NCI-H2029 (cell line): ENCODE measurements at places on chromosomes 5 and 9.

DNA sequence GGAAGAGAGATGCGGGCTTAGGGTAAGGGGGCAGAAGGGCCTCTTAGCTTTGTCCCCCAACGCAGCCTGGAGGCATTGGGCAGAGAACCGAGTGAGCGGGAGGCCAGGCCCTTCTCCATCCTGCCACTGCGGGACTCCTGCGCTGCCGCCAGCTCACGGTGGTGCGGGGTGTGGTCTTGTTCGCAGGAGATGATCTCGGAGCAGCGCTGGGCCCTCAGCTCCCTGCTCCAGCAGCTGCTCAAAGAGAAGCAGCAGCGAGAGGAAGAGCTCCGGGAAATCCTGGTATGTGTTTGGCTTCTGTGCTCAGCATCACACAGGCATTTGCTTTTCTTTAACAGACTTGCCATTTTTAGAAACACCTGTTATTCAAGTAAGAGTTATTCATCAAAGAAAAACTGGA is 41.3 kb downstream of the LRSAM1 start:
- DNase-seq: no peak

- DNase-seq: no peak
These were observed 2.7 kb upstream of the CNOT6 start for GRCh38 chr5:180491496-180491895.

DNA sequence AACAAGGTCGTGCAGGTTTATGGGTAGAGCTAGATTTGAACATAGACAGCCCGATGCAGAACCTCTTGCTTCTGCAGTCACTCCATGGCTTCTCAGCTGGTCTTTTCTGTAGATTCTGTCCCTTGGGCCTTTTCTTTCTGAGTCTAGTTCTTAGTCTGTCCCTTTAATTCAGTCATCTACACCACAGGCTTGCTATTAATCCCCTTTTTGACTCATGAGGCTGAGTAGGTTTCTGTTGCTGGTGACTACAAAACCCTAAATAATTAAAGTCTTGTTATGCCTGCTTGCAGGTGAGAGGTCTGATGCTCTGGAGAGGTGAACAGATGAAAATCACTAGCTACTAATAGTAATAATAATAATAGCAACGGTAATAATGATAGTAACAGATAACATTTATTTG is 19.3 kb upstream of the STRBP start:
- DNase-seq: no peak

DNA sequence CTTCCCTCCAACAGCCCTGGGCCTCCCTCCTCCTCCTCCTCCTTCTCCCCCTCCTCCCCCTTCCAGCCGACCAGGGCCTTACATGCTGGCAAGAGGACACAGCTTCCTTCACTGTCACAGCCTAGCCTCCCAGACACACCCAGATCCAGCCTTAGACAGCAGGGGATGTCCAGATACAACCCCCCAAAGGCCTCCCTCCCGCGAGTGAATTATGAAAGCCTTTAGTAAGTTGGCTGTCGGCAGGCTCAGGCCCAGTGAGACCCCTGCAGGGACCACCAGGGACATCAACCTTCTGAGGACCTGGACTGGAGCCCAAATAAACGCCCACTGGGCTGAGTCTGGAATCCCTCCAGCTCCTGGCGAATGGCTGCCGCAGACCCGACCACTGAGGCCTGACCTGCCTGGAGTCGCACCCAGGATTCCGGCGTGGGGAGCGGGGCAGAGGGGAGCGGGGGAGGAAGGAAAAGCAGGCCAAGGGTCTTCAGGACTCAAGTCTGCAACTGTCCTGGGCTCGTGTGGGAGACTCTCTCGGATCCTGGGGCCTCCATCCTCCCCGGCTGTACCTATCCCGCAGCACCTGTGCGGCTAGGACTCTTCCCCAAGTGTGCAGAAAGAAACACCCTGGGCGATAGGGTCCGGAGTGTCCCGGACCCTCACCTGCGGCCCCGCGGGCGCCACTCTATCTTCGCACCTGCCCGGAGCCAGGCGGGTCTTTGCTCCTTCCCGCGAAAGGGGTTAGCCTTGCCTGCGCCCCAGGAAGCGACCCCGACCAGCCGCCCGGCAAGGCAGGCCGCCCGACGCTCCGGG is 705 bp downstream of the SEPTIN8 start:
- no peak for DNase-seq

DNA sequence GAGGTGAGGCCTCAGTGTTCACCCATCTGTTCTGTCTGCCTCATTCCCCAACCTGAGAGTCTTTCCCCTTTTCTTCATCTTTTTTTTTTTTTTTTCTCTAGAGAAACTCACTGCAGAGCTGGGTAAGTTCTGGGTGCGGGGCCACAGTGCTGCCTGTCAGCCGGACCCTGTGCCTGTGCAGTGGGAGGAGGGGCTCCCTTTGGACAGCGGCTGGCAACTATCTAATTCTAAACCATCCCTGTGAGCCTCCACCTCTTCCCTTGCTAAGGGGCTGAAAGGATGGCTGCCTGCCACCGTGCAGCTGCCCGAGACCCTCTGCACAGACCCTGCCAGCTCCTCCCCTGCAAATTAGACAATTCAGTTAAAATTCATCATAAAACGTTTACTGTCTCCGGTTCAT is 14.1 kb downstream of the BTNL9 start:
- no peak for DNase-seq

GRCh38 chr5:95020345-95020744 is 264.5 kb downstream of the MCTP1 start:
- no peak for DNase-seq

DNA sequence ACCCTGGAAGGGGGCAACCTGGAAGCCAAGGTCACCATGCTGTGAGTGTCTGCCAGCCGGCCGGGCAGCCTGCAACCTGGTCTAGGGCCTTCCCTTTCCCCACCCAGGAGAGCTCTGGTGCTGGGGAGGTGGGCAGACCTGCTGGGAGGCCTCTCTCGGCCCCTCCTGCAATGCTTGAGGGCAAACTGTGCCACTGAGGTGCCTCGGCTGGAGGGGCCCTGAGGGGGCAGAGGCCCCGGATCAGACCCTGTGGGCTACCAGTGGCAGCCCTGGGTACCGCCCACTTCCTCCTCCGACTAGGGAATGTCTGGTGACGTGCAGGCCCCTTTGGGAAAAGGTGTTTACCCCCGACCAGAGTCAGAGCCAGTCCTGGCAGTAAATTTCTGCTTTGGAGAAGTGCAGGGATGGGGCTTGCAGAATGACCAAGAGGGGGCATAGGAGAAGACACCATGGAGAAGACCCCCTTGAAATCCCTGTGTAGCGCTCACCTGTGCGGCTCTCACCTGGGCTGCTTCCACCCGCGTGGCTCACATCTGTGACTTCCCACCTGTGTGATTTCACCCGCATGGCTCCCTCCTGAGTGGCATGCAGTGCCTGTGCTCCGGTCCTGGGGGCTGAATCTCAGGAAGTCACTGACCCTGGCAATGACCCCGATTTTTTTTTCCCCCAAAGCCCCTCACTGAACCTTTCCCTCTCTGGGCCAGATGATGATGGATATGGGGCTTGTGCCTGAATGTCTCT is 1.1 kb downstream of the LCN1 start:
- no peak for DNase-seq

GRCh38 chr5:92559781-92560180 is 1021.2 kb downstream of the NR2F1-AS1 start:
- DNase-seq: no peak

- no peak for DNase-seq
These were observed 191.8 kb downstream of the CD180 start for GRCh38 chr5:67004730-67005350.

DNA sequence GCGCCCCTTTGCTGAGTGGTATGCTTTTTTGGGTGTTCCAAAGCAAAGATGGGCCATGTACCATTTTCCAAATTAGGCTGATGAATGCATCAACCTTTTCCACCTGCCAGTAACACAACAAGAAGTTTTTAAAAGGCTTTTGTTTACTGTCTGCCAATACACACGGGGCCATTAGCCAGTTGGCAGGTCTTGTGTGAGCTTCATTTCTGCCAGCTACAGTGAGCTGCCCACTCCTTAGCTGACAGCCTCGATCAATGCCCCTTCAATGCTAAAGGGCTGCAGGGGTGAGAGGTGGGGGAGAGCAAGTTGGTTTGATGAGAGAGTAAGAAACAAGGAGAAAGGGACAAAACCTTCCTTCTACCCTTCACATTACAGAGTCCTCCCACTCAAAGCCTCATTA is 128.7 kb downstream of the C5orf15 start:
- DNase-seq: no peak

GRCh38 chr9:90296539-90296938 is 346.1 kb downstream of the DIRAS2 start:
- DNase-seq: no peak

DNA sequence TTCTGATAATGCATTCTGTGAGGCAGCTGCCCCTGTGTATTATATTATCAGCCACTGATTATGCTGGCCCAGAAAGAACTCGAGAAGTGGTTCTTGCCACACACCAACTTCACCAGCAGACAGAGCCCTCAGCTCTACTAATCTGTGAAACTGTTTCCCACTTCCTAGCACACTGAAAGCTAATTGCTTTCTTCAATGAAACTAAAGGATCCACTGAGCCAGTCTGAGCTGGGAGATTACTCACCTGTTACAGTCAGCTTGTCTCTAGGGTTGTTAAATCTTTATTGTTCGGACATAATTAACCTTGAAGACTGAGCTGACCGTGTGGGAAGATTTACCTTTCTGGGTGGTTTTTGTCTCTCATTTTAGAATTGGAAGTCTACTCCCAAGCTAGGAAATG is 263.2 kb downstream of the KCTD16 start:
- no peak for DNase-seq

DNA sequence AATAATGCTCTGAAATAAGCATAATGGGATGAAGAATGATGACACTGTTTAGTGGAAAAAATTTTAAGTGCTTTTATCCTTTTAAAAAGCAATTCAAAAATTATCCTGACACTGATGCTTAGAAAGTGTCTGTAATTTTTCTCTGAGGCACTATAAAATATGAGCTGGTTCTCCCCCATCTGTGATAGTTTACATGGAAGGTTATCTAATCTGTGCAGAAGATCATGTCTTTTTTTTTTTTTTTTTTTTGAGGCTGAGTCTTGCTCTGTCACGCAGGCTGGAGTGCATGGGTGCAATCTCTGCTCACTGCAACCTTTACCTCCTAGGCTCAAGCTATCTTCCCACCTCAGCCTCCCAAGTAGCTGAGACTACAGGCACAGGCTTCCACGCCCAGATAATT is 15.2 kb upstream of the TAF11L2 start:
- no peak for DNase-seq

DNA sequence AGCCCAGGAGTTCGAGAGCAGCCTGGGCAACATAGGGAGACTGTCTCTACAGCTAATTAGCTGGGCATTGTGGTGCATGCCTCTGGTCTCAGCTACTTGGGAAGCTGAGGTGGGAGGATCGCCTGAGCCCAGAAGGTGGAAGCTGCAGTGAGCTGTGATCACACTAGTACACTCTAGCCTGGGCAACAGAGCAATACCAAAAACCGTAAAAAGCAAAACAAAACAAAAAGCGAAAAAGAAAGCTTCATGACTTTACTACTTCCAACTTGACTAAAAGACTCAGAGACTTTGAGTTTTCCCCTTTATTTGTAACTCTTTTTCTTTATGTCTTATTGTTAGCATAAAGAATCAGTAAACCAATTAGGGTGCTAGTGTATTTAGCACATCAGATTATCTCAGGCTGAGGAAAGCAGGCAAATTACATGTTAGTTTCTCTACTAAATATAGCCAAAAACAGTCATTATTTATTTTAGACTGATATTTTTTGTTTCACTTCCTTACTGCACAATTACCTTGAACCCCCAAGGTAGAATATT is 5.4 kb downstream of the RAD17 start:
- no peak for DNase-seq

DNA sequence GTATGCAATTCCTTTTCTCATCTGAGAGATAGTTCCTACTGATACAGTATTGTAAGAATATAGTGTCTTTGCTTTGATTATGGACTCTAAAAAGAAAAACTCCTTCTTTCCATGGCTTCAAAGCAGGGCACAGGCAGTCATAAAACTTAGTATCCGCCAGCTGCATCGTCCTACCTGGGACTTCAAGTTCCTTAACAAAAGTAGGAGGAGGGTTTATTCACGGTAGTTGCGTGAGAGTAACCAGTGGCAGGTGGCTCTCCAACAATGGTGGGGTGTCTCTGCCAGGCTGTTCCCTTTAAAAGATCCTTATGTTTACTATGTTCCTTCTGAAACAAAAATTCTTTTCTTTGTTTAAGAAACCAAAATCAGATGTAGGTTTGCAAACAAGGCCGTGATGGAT is 173.5 kb upstream of the DMAC1 start:
- no peak for DNase-seq

DNA sequence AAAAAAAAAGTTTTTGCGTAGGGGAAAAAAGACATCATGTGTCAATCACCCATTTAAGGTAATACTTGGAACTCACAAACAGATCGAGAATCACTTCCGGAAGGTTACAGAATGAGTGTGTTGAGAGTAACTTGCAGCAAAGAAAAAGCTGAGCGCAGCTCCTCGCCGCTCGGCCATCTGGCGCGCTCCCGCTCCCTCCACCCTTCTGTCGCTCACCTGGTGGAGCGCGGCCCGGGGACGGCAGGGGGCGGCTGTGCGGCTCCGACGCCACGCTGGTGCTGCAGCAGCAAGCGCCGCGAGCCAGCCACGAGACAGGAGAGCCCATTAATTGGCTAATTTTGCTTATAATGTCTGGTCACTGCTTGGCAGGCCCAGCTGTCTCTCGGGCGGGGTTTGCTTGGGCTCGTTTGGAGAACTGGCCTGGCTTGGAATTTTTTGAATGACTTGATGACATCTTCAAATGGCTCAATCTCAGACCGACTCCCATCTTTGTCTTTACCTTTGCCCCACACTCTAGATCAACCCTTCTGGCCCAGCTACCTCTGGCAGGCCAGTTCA is 601.8 kb downstream of the CCDC171 start:
- DNase-seq: no peak

DNA sequence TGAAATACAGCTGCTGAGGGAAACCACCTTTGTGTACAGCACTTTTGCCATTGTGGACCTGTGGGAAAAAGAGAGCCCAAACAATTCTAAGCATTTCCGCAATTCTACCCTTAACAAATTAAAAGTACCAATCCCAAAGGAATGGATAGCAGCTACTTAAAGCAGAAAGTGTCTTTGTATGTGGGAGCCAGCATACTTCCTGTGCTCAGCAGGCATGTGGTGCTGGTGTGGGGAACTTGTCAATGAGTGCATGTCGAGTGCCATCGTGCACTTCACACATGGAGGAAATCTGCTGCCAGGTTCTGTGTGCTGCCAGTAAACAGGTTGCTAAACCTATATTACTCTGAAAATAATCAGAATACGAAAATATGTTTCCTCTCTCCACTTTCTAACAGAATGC is 399.0 kb downstream of the LRRC70 start:
- DNase-seq: no peak

DNA sequence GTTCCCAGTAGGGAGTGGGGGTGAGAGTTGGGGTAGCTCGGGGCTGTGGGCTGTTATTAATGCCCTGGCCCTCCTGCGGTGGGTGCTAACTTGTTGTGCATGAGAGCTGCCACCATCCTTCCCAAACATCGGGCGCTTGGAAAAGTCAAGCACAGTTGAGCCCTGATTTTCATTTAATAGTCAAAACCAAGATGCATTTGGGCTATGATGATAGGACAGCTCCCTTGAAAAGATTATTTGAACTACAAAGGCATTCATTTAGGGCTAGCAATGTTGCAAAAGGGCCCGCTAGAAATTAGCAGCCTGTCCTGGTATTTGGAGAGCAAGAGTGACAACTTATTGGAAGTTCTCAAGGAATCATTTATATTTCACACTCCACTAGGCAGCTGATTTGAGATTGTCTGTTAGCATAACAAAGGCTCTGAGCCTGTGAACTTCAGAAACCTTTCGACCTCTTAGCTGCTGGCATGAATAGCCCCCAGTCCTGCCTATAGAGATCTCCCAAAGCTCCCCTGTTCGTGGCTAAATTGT is 128.2 kb upstream of the TMEM161B start:
- DNase-seq: no peak

- no peak for DNase-seq
These were observed 22.8 kb downstream of the ACER2 start for GRCh38 chr9:19431361-19432171.
